ENCODE measurements at places on chromosomes 6 and 20.

GRCh38 chr6:24408719-24409410 lies 6.1 kb downstream of the MRS2 start:
- no peak for DNase-seq

GRCh38 chr6:134510142-134510541 lies 192.2 kb upstream of the SGK1 start:
- no peak for DNase-seq

GRCh38 chr20:63429992-63430391 lies 42.5 kb downstream of the KCNQ2 start:
- DNase-seq: no peak

GRCh38 chr20:63086421-63087235 lies 79.9 kb upstream of the BHLHE23 start:
- no peak for DNase-seq

DNA sequence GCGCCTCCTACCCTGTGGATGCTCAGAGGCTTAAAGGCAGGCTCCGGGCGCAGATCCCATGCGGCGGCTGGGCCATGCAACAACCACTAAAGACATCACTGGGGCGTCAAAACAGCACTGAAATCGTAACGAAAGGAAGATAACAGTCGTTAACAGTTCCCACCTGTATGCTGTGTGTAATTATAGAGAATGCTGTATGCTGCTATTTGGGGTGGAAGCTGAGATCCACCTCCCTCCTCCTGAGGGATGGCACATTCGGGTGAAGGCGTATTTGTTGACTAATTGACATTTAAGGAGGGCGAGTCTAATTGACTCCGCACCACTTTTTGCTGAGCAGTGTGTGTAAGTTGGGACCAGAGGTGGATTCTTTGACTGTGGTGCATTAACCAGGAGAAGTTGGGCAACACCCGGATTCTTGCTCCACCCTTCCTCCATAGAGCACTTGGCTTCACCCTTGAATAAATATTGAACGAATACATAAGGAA lies 687 bp downstream of the SLC35A1 start:
- peak; percentile 56 for DNase-seq

DNA sequence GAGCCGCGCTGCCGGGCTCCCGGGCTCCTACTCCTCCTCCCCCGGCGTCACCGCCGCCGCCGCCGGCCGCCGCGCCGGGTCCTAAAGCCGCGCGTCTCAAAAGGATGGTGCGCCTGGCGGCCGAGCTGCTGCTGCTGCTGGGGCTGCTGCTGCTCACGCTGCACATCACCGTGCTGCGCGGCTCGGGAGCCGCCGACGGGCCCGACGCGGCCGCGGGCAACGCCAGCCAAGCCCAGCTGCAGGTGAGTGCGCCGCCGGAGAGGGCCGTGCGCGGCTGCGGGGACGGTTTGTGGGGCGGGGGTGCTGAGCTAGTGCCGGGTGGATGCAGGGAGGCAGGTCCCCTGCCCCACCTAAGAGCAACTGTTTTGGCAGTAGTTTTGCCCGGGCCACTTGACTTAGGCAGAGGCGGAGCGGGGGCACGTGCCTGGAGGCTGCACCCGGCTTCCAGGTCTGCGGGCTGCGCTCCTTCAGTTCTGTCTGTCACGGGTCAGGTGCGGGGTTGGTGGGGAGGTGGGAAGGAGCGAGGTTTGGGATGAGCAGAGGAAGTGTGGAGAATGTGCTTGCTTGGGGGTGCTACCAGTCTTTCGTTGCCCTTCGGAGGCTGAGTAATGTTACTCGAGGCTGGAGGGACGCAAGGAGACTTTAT lies 722 bp downstream of the ISM1 start:
- DNase-seq: peak; percentile 72

DNA sequence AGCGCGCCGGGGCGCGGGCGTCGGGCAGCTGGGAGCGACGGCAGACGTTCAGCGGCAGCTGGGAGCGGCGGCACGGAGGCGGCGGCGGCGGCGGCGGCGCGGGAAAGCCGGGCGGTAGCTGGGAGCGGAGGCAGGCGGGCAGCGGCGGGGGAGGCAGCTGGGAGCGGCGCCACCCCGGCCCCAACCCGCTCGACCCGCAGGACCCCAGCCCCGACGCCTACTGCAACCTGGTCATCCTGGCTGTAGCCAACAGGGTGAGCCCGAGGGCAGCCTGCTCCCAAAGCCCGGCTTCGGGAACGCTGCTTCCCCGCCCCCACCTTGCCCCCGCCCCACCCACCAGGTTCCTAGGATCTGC lies 8.9 kb downstream of the CCM2L start:
- no peak for DNase-seq

GRCh38 chr6:68497927-68498326 lies 137.2 kb upstream of the ADGRB3 start:
- DNase-seq: no peak

- DNase-seq: no peak
These were observed 59.9 kb upstream of the MAP7 start for GRCh38 chr6:136609873-136610706.

DNA sequence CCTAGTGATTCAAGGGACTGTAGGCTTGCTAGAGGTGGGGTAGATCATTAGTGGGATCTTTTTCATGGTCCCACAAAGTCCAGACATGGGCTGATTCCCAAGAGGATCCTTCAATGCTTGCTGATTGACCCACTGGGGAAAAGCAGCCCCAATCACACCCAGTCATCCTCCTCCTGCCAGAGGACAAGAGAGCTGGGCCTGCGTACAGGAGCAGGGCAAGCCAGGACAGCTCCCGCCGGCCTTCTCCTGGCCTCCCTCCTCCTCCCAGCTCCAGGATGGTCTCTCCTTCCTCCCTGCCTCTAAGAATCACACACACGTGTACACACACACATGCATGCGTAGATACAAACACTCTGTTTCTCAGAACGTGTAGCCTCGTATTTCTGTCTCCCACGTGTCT lies 27.0 kb downstream of the KCNK15 start:
- DNase-seq: no peak

DNA sequence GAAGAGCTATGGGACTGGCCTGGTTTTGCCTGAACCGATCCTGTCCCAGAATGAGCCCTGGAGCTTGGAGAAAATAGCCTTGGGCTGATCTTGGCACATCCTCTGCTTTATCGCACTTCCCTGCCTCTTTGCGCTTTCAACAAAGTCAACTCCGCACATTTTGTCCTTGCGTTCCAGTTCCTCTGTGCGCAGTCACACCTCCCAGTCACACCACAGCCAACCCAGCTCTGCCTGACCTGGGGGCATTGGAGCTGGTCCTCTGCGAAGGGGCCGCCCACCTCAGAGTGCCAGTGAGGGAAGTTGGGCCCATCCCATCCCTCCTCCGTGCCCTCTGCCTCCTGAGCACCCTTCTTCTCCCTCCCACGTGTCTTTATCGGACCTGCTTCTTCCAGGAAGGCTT lies 16.9 kb upstream of the UQCC2 start:
- DNase-seq: no peak

DNA sequence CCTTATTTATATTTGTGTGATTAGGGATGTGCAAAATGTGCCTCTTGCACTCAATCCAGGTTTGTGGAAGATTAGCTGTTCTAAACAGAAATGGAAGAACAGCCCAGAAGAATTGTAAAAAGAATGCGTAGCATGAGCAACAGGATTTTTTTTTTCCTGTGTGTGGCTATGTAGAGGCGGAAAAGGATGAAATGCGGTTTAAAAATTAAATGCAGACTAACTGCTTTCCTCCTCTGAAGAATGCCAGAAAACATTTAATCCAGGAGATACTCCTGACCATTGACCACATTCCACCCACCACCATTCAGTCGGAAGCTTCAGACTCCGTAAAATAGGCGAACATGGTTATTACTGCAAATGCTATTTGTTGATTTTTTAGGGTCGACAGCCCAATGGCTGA lies 83.4 kb downstream of the BMP6 start:
- DNase-seq: no peak

- DNase-seq: no peak
These were observed 74.6 kb downstream of the ATG5 start for GRCh38 chr6:106250953-106251352.

GRCh38 chr20:3420211-3420707 lies 12.8 kb upstream of the DNAAF9 start:
- DNase-seq: peak; percentile 60

All from CD4-positive, alpha-beta T cell treated with Interleukin-2 at 100 ng/mL for 4 hours (primary cell).